ENCODE measurements at places on chromosomes 13 and 19.
A peak's percentile ranks its signal among the peaks of the same experiment; 100 is the strongest.

GRCh38 chr19:46730187-46730586 is 13.3 kb upstream of the PRKD2 start:
- no peak for DNase-seq

- DNase-seq, result peak; percentile 60
Measured at GRCh38 chr19:55080121-55080967, 4.7 kb downstream of the EPS8L1 start.

- no peak for DNase-seq
Measured at GRCh38 chr13:111945086-111945485, 121.9 kb upstream of the SOX1 start.

DNA sequence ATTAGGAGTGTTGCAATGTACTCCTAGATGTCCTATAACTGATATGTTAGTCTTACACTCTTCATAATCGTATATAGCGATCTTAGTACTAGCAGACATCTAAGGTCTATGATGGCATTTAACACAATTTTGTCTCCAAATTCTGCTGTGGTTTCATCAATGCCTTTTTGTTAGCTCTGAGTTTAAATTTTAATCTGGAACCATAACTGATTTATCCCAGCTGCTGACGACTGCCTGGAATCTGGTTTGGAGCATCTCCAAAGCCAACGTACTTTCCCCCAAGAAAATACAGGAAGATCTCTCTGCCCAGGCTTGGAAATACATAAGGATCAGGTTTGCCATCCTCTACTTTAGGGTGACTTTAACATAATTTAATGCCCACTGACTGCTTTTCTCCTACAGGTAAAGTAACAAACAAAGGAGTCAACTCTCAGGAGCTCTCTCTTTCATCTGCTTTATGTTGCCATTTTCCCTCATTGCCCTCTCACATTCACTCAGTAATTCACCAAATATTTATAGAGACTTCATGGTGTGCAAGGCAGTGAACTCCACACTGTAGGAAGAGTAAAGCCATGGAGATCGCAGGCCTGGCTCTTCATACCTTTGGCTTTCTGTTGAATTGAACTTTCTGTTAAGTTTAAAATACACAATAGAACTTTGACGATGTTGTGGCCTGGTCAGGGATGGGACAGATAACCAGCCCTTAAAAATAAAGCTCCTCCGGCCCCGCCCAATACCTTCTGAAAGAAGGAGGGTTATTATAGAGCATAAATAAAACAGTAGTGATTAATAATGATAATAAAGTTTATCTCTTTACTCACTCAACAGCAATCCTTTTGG is 23.3 kb upstream of the SPART start:
- DNase-seq, result peak; percentile 43

DNA sequence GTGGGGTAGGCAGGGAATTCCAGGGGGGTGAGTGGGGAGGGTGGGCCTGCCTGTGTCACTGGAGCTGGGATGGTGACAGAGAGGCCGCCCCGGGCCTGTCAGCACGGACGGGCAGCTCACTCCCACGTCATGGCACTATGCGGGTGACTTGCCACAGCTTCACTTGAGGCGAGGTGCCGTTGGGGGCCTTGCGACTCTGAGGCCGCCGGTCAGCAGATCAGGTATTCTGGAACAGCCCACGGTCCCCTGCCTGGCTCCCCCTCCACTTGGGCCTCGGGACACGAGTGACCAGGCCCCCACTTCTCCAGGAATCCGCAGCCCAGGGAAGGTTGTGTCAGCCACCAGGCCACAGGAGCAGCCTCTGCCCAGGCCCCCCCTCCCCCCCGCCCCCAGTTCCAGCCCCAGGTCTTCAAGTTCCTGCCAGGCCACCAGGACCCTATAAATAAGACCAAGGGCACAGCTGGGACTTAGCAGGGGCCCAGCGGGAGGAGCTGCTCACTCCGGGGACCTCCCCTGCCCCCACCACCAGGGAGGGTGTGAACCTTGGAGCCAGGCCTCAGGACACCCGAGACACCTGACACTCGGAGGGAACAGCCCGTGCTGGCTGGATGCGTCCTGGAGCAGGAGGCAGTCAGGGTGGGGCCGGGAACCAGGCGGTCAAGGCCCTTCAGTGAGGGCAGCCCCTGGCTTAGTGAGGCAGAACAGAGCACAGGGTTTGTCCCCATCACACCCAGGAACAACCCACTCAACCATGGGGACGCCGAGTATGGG is 2.7 kb upstream of the MIDN start:
- no peak for DNase-seq

GRCh38 chr19:7272856-7273578 is 21.2 kb downstream of the INSR start:
- peak; percentile 22 for DNase-seq

DNA sequence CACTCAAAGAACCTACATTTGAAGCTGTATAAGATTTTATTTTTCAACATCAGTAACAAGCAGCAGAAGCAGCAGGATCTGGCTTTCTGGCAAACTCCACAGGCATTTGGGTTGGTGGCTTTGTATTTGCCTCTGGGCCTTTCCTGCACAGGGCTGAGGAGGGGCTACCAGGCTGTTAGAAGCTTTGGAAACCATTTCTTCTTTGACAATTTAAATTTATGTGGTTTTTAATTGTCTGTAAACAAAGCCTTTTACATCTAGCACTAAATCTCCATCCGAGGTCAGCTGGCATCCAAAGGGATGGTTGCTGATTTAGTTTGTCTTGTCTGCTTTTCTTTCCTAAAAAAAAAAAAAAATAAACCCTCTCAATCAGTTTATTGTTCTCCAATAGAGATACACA is 127.5 kb upstream of the OBI1 start:
- DNase-seq, result no peak

- DNase-seq, result peak; percentile 16
Measured at GRCh38 chr13:46289260-46289955, 77.7 kb downstream of the LRRC63 start.

GRCh38 chr19:49150944-49151243 is 4.3 kb downstream of the HRC start:
- no peak for DNase-seq

- DNase-seq, result no peak
Measured at GRCh38 chr13:109735436-109735966, 50.9 kb downstream of the IRS2 start.

DNA sequence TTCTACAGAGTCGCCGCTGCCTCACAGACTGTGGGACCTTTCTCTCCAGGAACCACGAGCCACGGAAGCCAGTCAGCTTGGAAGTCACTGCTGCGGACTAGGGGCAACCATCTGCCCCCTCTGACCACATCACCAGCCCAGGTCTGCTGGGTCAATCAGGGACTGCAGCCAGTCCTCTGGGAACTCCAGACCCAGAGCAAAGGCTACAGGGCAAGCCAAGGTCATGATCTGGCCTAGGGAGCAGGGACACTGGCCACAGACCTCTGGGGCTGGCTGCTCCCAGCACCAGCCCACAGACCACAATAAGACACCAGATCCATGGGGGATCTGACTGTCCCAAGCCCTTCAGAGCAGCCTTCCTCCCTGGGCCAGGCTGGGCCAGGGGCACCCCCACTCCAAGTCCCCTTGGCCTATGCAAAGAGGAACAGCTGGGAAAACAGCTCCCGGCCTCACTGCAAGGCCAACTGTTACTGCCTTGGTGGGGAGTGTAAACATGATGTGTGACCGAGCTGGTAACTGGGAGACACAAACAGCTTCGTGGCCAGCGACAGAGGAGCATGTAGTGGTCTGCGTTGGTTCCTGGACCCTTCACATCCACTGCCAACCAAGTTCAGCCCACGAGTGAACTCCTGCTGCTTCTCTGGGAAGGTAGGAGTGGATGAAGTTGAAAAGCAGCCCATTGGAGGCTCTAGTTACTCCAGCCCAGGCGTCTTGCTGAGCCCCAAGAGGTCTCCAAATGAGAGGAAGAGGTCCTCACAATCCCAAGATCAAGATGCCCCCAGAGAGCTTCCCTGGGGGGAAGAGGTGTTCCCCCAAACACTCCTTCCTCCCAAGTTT is 1.5 kb downstream of the AKT2 start:
- no peak for DNase-seq

GRCh38 chr19:29942404-29943261 is 594 bp downstream of the URI1 start:
- DNase-seq, result no peak

DNA sequence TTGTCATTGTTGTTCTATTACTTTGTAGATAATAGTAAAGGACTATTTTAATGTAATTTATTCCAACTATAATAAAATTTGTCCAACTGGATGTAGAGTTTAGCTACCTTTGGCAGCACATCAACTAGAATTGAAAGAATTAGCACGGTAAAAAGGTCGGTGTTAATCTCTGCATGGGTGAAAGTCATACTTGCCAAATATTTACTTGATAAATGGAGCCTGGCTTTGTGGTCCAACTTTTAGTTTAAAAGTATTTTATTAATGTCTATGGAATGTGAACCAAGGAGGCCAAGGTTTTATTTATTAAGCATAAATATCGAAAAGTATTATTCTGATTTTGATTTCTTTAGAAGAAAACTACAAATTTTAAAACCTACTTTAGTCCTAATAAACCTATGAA is 1389.0 kb downstream of the PCDH9 start:
- no peak for DNase-seq

DNA sequence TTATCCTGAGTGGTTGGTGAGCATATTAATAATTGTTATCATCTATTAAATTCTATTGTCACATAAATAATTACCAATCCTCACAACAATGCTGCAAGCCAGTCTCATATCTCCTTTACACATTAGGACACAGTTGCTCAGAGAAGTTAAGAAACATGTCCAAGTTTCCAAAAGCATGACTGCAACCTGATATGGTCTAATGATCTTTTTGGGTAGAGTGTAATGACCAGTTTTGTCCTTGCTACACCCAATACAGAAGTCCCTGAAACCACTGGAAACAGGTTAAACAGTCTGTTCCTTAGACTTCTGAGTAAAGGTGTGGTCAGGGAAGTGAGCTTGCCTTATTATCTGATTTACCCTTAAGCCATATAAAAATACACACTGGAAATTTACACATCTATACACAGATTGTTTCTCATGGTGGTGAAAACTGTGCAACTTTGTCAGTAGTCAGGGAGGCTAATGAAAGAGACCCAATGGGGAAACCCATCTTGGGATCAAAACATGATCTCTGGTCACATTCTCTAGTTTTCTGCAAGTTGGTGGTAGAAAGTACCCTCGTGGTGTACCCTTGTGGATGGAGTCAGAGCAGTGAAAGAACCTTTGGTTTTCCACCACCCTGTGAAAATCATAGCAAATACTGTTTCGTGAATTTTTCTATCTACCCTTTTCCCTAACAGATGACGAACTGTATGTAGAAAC is 146.0 kb upstream of the KLF12 start:
- DNase-seq, result no peak

GRCh38 chr13:48222358-48223301 is 10.4 kb upstream of the ITM2B start:
- peak; percentile 54 for DNase-seq

DNA sequence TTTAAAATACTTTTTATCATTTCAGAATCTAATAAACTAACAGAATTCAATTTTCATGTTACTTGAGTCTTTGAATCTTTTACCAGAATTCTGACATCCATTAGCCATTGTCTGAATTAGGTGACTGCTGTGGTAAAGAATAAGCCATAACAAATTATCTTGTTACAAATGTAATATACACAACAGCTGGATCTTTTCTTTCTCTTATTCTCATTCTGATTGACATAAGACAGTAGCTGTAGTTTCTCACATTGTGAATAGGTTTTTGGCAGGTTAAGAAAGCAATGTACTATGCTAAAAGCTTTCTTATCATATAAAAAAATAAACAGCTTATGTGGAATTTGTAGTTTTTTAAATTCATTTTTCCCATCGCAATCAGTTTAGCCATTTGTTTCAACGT is 734.0 kb upstream of the PCDH9 start:
- DNase-seq, result no peak

- DNase-seq, result no peak
Measured at GRCh38 chr13:31468114-31468902, 268.5 kb downstream of the B3GLCT start.

- DNase-seq, result no peak
Measured at GRCh38 chr13:112248406-112248760, 127.8 kb upstream of the SPACA7 start.

Data from fibroblast of gingiva (primary cell).